BJ (cell line): ENCODE measurements at places on chromosomes 2 and 18. TPM values are rescaled to one million over a fixed set of nuclear protein-coding genes. Genes with fewer than 3 reads are reported as not detected.

The MAPK4 gene
- polyA plus RNA-seq = not detected in 2 replicates

The CCDC150 gene
- polyA plus RNA-seq = 0.96 and 2.1 TPM in 2 replicates

The DBI gene
- polyA plus RNA-seq = 104 and 167 TPM in 2 replicates

The ARHGEF33 gene
- polyA plus RNA-seq = 0.23 and 0.31 TPM in 2 replicates

The SERPINB12 gene
- not detected in 2 replicates for polyA plus RNA-seq

The TLX2 gene
- not detected in 2 replicates for polyA plus RNA-seq

The C2orf78 gene
- polyA plus RNA-seq = not detected in 2 replicates

The MBP gene
- 2.1 and 2.3 TPM in 2 replicates for polyA plus RNA-seq
